Putamen (tissue), 1 donor: ENCODE measurements at places on chromosomes 1 and 21.

GRCh38 chr1:54506594-54506993 lies 41.4 kb upstream of the ACOT11 start:
- DNase-seq = no peak

DNA sequence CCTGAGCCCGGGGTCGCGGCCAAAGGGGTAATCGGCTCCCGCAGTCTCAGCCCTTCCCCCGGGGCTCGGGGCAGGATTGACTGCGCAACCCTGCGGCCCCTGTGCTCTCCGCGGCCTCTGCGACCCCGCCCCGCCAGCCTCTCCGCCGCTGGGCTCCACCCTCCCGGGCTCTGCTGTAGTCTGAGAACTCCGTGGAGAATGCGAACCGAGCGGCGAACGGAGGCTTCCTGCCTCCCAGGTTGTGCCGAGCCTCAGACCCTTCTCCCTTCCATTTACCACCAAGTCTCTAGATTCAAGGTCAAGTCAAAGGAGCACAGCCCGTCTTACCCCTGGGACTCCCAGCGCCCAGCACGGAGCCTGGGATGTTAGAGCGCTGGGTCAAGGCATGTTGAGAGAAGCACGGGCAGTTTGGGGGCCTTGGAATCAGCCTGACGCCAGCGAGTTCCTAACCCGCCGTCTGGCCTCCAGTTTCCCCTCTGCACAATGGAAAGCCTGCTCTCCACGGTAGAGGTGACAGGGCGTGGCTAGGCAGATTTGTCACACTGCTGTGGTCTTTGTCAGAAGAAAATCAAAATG lies 3.0 kb downstream of the ATP2B4 start:
- DNase-seq = no peak

DNA sequence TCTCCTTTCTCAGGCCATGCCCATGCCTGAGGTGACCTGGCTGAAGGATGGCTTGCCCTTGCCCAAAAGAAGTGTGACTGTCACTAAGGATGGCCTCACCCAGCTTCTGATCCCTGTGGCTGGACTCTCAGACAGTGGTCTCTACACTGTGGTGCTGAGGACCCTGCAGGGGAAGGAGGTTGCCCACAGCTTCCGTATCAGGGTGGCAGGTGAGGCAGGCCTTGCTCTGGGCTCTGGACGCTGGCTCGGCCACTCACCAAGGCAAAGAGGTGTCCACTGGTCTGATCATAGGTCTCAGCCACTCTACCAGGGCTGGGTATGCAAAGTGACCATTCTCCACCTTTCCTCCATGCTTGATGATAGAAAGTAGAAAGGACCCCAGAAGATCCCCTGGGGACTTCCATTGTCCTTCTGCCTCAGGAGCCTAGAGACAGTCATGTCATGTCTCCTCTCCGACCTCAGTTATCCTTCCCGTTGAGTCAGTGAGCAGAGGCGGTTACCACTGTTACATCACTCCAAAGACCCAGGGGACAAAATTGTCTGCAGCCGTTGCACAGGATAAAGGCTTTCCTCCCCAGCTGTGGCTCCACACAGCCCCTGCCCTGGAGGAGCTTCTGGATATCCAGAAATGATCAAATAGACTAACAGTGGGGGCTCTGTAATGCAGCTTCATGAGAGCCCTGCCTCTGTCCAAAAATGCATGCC lies 34.2 kb downstream of the IGFN1 start:
- DNase-seq = no peak

- no peak for DNase-seq
These were observed 20.1 kb downstream of the SLAMF1 start for GRCh38 chr1:160626509-160627342.

DNA sequence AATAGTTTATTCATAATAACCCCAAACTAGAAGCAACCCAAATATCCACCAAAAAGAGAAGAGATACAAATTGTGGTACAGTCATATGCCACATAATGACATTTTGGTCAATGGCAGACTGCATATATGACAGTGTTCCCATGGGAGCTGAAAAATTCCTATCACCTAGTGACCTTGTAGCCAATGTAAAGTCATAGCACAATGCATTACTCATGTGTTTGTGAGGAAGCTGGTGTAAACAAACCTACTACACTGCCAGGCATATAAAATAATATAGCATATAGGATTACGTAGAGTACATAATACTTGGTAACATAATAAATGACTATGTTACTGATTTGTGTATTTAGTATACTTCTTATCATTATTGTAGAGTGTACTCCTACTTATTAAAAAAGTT lies 29.5 kb upstream of the SLFNL1 start:
- DNase-seq = no peak

GRCh38 chr1:156703741-156704140 lies 1.6 kb downstream of the CRABP2 start:
- no peak for DNase-seq

GRCh38 chr1:117606649-117607430 lies 992 bp downstream of the TENT5C start:
- DNase-seq = no peak

- no peak for DNase-seq
These were observed 5.5 kb upstream of the MMP23B start for GRCh38 chr1:1626207-1627141.

DNA sequence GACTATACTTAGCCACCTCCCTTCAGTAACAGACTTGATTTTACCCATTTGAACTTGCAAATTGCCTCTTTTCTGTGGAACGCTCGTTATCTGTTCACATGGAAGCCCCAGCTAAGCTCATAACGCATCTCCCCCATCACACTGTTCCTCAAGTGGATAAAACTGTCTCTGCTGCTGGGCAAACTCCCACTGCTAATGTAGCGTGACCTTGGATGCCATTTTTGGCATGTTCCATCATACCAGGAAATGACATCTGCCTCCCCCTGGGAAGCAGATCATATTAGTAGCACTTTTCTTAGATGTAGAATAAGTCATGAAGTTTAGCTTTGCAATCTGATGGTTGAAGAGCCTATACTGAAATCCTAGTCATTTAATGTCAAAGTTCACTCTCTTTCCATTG lies 528.7 kb upstream of the PLXNA2 start:
- DNase-seq = no peak

GRCh38 chr1:24400065-24400464 lies 13.5 kb downstream of the STPG1 start:
- DNase-seq = no peak
